ENCODE measurements at places on chromosomes 6 and 20.

DNA sequence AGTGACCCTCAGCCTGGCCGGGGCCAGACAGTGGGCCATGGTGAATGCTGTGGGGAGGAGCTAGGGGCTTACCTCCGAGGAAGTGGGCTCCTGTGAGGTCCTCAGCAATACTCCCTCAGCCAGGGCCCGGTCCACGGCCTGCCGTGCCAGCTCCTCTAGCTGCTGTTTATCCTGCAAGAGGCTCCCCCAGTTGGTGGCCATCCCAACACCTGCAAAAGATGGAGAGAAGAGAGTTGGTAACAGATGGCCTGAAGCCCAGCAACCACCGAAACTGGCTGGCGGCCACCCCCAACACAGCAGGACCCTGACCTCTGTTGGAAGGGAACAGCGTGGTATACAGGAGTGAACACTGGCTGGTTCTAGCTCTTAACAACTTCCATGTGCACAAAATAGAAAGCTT lies 4.0 kb downstream of the GSS start:
- no peak for DNase-seq

DNA sequence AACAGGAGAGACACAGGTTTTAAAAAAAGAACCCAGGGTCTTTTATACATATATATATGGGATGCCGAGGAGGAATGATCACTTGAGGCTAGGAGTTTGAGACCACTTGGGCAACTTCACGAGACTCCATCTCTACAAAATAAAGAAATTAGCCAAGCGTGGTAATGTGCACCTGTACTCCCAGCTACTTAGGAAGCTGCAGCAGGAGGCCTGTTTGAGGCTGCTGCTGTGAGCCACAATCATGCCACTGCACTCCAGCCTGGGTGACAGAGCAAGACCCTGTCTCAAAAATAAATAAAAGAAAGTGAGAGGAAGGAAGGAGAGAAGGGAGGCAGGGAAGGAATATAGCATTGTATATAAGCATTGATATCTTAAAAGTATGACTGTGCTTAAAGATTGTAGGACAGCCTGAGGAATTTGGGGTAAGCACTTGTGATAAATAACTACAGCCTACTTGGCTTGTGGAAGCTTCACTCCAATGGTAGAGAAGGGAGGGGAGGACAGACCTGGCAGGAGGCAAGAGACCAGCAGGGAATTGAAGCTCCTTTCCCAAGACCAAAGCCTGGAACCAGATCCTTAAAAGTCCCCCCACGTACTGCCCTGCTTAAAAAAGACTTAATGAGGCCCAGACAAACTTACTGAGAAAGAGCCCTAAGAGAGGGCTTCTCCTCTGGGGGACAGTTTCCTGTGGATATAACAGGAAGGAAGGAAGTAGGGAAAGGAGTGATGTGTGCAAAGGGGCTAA lies 2.5 kb upstream of the SNTA1 start:
- DNase-seq: no peak

DNA sequence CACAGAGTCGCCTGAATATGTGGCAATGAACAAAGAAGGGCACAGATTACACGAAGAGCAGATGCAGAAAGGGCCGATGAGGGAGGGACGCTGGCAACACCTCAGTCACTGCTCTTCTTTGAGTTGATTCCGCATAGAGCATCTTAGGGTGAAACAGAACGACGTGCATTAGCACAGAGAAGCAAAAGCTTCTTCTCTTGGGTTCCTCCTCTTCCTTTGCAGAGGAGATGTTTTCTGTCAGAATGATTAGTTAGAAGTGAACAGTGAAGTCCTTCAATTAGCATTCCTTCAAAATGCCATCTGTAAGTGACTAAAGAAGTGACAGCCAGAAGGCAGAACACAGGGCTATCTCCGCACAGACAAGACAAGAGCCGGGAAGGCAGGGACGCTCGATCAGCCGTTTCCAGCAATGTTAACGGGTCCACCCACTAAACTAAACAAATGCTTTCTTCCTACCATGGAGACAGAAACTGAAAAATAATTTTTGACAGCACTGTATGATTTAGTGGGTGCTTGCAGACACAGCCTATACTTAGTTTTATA lies 219.8 kb upstream of the AGPAT4 start:
- no peak for DNase-seq

- no peak for DNase-seq
These were observed 110.4 kb upstream of the EXOC2 start for GRCh38 chr6:803191-803977.

DNA sequence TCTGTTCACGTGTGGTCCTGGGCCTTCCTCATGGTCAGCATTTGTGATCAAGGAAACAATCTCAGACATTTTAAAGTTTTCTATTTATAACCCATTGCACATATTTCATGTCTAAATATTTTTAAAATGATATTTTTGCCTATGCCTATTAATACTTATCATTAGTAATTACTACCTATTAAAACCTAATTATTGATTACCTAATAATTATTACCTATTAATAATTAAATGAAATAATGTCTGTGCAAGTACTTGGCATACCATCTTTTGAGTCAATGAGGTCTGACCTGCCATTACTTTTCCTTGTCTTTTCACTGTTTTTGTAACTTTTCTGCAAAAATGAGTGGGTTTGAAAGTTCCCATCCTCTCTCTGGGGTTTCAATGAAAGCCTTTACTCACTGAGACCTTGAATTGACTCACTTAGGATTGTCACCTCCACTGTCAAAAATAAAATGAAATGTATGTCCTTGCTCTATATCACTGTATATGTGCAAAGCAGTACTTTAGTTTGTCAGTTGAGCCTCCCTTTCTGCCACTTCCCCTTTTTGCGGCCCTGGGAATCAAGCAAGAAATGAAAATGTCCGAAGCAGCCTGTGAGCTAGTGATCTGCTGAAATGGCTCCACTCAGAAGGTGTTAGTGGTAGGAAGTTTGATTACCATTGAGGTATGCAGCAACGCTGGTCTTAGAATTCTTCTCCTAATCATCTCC lies 87.8 kb downstream of the L3MBTL3 start:
- DNase-seq: no peak

DNA sequence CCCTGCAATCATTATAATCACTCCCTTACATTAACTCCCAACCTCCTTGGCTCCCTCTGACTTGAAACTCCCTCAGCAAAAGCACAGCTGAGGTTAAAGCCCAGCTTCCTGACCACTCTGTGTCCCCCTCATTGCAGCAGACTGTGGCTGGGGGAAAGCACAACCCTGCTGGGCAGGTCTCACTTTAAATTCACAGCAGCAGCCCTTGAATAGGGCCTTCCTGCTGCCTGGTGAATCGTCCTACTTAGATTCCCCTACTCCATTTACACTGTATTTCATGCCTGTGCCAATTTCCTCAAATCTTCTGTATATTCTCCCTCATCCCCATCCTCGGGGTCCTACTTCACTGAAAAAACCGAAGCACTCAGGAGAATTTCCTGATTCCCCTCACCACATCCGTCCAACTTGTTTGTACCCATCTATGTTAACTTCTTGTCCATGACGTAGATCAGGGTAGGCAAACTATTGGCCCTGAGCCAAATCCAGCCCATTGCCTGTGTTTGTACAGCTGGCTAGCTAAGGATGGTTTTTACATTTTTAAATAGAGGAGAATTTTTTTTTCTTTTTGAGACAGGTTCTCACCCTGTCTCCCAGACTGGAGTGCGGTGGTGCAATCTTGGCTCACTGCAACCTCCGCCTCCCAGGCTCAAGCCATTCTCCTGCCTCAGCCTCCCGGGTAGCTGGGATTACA lies 31.5 kb upstream of the GCM1 start:
- DNase-seq: no peak

DNA sequence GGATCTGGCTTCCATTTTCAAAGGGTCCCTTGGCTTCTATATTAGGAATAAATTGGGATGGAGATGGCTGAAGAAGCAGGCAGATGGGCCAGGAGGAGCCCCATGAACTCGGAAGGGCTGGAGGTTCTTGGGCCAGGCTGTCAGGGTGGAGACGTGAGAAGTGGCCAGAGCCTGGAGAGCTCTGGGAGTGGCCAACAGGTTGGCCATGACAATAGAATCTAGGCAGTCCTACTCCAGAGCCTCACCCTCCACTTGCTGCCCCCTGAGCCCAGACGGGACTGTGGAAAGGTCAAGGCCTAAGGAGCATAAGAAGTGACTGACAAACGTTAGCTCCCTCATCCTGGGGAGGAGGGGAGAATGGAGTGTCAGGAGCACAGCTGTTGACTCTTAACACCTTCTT lies 62.1 kb downstream of the STK35 start:
- no peak for DNase-seq

- no peak for DNase-seq
These were observed 514.2 kb downstream of the C6orf118 start for GRCh38 chr6:164795056-164795815.

GRCh38 chr6:156967852-156968251 lies 190.7 kb downstream of the ARID1B start:
- DNase-seq: no peak

- DNase-seq: no peak
These were observed 611 bp downstream of the CNPY3 start for GRCh38 chr6:42929821-42930360.

DNA sequence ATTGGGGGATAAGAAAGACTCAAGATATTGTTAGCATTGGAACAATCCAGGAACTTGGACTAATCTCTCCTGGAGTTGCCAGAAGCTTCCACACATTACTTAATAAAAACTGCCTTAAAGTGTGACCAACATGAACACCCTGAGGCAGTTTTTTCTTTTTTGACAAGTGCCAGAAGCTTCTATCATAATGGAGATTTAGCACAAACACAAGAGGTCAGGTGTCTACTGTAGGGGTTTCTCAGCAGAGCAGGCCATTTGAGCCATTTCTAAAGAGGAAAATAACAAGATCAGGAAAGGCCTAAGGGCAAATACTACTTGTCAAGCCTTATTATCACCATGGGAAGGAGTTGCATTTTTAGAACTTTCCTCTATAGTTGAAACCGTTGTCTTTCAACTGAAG lies 361.5 kb downstream of the EPM2A start:
- DNase-seq: no peak

DNA sequence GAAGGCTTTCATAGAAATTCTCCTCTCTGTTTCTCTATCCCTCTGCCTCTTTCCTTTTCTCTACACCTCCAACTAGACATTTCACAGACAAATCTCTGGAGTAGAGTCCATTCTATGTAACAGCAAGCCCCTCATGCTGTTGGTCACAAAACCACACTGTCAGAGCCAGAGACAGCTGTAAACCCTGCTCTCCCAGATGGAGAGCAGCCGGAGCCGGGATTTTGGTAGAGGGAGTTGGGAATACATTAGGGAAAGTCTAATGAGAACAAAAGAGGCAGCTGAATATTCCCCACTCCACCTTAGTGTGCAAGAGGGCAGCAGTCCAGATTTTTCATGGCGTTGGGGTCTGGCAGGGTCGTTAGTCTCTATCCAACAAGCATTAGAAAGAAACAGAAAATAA lies 68.3 kb upstream of the EDN1 start:
- no peak for DNase-seq

Measured in ecto neural progenitor cell (in vitro differentiated cells).